ENCODE measurements at places on chromosomes 16 and 17. TPM values are rescaled to one million over a fixed set of nuclear protein-coding genes. Genes with fewer than 3 reads are reported as not detected.

GRCh38 chr17:56896968-56897359 lies 16.9 kb downstream of the TRIM25 start:
- H3K27ac ChIP-seq: peak overlapping the region; percentile 50
- no peaks in the 10 kb centered on the region for H3K27me3 ChIP-seq
- no peak overlapping the region for H3K4me3 ChIP-seq

- H3K4me1 ChIP-seq: no peaks in the 10 kb centered on the region
- no peaks in the 10 kb centered on the region for H3K36me3 ChIP-seq
- no peaks in the 10 kb centered on the region for H3K27me3 ChIP-seq
- no peak for DNase-seq
These were observed 183.4 kb downstream of the IRX3 start for GRCh38 chr16:54102888-54103866.

- H3K4me1 ChIP-seq: peaks cover 12% of the 10 kb centered on the region
- peaks cover 15% of the 10 kb centered on the region for H3K27me3 ChIP-seq
- H3K36me3 ChIP-seq: no peaks in the 10 kb centered on the region
- H3K4me3 ChIP-seq: no peak overlapping the region
These were observed 5.2 kb downstream of the FOXJ1 start for GRCh38 chr17:76135810-76136188.

DNA sequence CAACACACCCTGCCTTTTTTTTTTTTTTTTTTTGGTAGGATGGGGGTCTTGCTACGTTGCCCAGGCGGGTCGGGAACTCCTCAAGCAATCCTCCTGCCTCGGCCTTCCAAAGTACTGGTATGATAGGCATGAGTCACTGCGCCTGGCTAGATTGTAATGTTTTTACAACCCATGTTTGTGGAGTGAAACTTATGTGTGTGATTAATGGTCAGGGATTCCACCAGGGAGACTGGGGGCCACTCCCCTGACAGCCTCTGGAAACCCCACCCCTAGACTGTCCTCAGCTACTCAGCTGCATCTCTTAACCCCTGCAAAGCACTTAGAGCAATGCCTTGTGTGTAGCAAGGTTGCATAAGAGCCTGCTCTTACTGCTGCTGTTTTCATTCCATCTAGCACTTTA lies 220.5 kb downstream of the PARN start:
- no peaks in the 10 kb centered on the region for H3K4me1 ChIP-seq
- no peak overlapping the region for H3K4me3 ChIP-seq
- H3K27ac ChIP-seq: no peak overlapping the region
- H3K36me3 ChIP-seq: no peaks in the 10 kb centered on the region
- H3K27me3 ChIP-seq: no peaks in the 10 kb centered on the region

DNA sequence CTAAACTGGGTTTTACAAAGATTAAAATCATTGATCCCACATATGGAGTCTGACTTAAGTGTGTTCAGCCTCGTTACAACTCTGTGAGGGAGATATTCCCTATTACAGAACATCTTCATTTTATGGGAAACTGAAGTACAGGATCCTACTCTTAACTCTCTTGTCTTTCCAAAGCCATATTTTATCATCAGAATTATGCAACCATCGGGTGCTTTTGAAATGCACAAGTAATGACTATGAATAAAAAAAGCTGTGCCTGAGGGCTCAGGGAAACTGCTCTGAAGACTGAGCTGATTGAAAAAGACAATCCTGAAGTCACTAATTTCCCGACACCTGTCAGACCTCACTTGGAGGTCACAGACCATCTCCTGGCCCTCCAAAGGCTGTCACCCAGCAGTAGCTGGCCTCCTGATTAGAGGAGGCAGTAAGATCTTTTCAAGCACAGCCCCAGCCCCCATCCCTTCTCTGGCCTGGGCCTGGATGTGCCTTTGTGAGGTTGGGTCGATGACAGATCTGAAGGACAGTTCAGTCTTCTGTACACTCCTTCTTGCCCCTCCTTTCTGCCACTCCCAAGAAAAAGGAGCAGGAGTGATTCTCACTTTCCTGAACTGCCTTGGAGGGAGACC lies 5.6 kb downstream of the AKAP1 start:
- H3K27me3 ChIP-seq: no peaks in the 10 kb centered on the region
- H3K4me3 ChIP-seq: no peak overlapping the region
- H3K27ac ChIP-seq: no peak overlapping the region
- no peaks in the 10 kb centered on the region for H3K36me3 ChIP-seq

GRCh38 chr16:63067141-63067540 lies 1030.9 kb upstream of the CDH8 start:
- no peak for DNase-seq
- no peaks in the 10 kb centered on the region for H3K4me1 ChIP-seq
- H3K36me3 ChIP-seq: no peaks in the 10 kb centered on the region
- no peaks in the 10 kb centered on the region for H3K27me3 ChIP-seq
- H3K27ac ChIP-seq: no peak overlapping the region
- H3K4me3 ChIP-seq: no peak overlapping the region

DNA sequence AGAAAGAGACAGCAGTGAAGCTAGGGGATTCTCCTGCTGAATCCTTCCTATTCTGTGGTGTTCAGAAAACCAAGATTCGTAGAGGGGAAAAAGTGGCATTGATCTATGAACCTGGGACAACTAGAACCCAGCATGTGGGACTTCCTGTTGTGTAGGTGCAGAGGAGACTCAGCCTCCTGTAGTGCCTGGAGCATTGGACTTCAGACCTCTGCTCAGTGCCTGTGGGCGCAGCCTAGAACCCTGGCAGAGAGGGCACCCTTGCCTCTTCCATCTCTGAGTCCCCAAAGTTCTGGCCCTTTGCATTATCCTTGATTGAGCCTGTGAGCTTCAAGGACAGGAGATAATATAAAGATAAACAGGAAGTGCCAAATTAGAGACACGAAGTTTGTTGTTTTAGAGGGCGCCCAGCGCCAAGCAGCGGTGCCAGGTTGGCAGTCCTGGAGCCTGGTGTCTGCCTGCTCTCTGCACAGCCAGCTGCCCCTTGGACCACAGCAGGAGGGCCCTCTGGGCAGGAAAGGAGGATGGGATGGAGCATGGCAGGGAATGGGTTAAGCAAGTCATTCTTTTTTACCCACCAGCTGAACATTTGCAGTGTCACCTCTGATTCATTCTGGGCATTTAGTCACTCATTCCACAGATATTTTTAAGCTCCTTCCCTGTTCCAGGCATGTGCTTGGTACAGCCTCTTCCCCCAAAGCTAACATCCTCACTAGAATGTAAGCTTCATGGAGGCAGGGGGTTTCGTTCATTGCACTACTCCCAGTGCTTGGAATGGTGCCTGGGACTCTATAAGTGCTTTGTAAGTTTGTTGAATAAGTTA lies 11.9 kb upstream of the SP6 start:
- H3K27ac ChIP-seq: no peak overlapping the region
- H3K36me3 ChIP-seq: no peaks in the 10 kb centered on the region
- H3K4me1 ChIP-seq: no peaks in the 10 kb centered on the region
- H3K27me3 ChIP-seq: no peaks in the 10 kb centered on the region

DNA sequence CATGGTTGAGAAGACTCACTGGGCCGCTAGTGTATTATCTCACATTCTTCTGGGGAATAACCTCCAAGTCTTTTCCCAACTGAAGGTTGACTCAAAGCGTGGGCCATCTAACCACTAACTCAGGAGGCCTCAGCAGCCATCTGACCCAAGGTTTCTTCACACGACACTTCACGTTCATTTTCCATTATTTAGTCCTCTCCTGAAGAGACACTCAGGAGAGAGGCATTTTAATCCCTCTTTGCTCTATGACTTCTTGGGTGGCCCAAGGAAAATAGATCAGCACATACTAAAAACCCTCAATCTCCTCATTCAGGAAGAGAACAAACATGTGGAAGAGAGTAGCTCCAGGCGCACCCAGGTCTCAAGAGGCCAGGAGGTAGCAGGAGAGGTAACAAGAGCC lies 252.8 kb upstream of the FOXF1 start:
- DNase-seq: no peak
- H3K4me3 ChIP-seq: no peak overlapping the region
- H3K36me3 ChIP-seq: no peaks in the 10 kb centered on the region
- H3K27me3 ChIP-seq: peaks cover 12% of the 10 kb centered on the region

DNA sequence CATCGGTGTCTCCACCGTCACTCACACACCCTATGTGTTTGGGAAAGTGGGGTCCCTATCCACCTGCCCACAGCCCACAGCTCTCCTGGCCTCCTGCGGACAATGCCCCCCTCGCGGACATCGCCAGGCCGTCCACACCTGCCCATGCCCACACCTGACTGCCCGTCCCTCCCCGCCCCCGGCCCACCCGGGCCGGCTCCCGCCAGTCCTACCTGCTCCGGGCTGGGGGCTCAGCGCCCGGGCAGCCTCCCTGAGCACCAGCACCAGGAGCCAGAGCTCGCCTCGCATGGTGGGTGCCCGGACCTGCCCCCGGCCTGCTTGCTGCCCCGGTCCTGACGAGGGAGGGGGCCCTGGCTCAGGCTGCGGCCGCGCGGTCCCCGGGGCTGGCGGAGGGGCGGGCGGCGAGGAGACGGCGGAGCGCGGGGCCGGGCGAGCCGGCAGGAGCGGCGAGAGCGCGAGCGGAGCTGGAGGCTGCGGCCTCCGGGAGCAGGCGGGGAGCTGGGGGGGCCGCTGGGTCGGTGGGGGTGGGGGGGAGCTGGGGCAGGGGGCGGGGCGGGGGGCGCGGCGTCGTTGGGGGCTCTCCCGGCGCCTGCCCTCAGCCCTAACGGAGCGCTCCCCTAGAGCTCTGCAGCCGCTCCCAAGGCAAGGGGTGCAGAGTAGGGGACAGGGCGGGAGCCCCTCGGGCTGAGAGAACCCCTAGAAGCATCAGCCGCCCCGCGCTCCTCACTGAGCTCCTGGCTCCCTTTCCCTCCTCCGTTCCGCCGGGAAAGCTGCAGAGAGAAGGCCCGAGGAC lies at the start of gene PLXDC1:
Gene PLXDC1 (minus strand): TSS at position 488 of the 793 bp plus-strand sequence. CDS start 200 bp downstream, at position 288.
- peaks cover 10% of the 10 kb centered on the region for H3K4me1 ChIP-seq
- H3K27me3 ChIP-seq: peaks cover 29% of the 10 kb centered on the region
- peak within 1 kb of the TSS; percentile 70 for H3K4me3 ChIP-seq
- no peaks in the 10 kb centered on the region for H3K36me3 ChIP-seq

Gene OR1E2
- polyA plus RNA-seq: not detected

Gene TLCD2
- 0.28 TPM for polyA plus RNA-seq

Gene GPS2
- 56.6 TPM for polyA plus RNA-seq

Gene EFCAB13
- 1.4 TPM for polyA plus RNA-seq

Gene NPIPB2
- 6.1 TPM for polyA plus RNA-seq

Gene FBXO39
- not detected for polyA plus RNA-seq

Measured in spleen (tissue), 13 donors.